Left kidney (tissue), 8 donors: ENCODE measurements at places on chromosomes 12 and 14.
A peak's percentile ranks its signal among the peaks of the same experiment; 100 is the strongest.

GRCh38 chr12:3380200-3381043 lies 110.6 kb upstream of the PRMT8 start:
- no peak for DNase-seq

DNA sequence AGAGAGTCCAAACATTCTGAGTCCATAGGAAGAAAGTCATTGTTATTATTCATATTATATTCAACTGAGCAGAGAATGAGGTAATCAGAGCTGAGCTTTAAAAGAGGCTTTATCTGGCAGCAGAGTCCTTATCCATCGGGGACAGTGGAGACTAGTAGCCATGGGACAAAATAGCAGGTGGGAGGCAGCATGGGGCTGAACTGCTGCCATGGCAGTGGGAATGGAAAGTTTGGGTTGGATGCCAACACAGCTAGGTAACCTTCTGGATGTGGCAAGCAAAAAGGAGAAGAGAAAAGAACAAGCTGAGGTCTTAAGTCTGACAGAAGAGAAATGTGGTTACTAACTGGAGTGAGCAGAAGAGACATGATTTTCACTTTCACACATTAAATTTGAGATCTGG lies 71.0 kb upstream of the CDKN3 start:
- DNase-seq: no peak

DNA sequence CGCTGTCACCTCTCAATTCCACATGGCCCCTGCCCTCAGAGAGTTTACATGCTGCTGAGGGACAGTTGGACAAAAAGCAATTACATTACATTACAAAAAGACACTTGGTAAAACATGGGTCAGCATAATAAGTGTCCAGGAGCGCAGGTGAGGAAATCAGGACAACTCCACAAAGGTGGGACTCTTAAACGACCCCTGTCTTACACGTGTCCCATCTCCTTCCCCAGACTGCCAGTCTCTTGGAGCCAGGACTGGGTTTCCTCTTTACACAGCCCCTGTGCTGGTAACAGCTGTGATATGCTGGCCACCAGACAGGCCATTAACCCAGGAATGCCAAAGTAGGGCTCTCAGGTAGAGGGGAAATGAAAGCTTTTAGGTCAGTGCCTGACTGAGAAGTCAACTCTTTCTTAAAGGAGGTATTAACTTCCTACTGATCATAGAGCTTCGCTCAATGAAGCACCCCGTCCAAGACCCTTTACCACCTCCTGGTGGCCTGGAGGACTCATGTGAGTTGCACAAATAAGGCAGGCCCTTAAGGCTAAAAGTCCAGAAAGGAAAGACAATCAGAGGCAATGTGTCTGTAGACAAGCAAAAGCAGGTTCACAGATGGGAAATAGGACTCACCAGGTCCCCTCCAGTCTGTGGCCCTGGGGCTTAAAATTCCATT lies 55.5 kb downstream of the ANO2 start:
- DNase-seq: no peak

GRCh38 chr12:113222730-113223531 lies 1.7 kb downstream of the TPCN1 start:
- peak; percentile 74 for DNase-seq

DNA sequence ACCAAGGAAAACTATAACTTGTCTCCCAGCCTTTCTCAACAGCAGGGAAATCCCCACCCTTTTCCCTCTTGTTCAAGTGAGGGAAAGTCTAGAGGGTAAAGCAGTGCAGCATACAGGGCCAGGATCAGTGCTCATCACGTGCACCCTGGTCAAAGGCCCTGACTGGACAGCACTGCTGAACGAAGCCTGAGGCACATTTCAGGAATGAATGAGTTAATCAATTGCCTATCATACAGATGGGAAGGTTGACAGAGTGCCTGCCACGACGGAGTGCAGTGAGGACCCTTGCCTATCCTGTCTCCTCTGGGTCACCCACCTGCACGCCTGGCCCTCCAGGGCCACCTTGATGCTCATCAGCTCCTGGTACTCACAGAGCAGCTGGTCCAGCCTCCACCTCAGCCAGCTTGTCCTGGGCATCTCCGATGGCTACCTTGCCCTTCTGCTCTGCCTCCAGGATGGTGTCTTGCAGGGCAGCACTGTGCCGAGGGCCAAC lies 11.7 kb upstream of the KRT73 start:
- DNase-seq: no peak

DNA sequence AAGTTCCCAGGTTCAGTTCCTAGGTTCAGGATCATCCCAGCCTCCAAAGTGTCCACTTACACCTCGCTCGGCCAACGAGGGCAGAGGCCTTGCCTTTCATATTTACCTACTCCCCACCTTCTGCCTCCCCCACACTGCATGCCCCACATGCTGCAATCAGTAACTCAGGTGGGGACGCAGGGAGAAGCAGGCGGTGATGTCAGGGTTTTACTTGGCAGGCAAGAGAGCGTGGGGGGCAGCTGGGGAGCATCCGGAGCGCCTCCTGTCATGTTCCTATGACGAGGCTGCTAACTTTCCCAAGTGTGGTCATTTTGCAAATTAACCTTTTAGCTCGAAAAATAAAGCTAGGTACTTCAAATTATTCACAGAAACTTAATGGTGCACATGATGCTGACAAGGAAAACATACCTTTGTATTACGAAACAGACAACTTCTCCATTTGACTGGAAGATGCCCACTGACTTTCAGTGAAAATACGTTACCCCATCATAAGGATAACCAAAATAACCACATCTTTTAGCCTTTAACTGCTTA lies 53.8 kb downstream of the SETD3 start:
- no peak for DNase-seq

- DNase-seq: no peak
These were observed 20.0 kb downstream of the KLC1 start for GRCh38 chr14:103649001-103649400.

DNA sequence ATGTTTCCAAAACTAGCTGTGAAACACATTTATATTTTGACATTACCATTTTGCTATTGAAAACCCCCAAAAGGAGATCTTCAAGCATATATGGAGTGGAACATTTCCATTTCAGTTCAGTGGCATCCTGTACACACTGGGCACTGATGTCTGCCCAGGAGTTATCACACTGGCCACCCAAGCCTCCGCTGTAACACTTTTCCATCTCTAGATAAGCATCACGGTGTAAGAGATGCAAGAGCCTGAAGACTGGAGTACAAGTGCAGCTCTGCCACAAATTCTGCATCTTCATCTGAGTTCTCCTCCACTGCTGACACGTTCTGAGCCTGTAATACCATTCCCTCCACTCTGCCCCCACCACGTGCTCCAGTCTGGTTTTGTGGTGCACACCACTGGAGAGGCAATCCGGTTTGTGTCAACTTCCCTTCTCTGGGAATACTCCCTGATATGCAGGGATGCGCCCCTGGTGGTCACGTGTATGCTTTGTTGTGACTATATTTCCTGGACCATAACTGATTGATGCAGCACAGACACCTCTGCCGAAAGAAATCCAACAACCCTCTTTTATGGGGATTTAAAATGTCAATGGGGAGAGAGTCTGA lies 12.7 kb downstream of the SPTLC2 start:
- no peak for DNase-seq

DNA sequence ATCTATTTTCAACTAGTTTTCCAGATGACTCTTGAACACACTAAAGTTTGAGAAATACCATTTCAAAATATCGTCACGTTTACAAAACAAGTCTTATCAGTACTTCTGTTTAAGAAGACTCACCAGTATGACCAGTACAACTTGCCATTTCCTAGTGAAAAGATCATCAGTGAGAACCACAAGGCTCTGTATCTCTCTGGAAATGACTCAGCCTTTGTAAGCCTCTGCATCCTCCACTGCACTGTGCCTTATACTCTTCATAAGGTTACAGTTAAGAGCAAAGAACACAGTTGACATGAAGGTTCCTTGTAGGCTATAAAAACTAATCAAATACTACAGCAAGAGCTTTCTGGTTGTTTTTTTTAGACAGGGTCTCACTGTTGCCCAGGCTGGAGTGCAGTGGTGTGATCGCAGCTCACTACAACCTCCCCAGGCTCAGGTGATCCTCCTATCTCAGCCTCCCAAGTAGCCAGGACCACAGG lies 5.7 kb upstream of the VTI1B start:
- DNase-seq: no peak

- no peak for DNase-seq
These were observed 45.3 kb upstream of the PLBD1 start for GRCh38 chr12:14612898-14613445.

- no peak for DNase-seq
These were observed 340.7 kb downstream of the DPF3 start for GRCh38 chr14:72553161-72553560.

DNA sequence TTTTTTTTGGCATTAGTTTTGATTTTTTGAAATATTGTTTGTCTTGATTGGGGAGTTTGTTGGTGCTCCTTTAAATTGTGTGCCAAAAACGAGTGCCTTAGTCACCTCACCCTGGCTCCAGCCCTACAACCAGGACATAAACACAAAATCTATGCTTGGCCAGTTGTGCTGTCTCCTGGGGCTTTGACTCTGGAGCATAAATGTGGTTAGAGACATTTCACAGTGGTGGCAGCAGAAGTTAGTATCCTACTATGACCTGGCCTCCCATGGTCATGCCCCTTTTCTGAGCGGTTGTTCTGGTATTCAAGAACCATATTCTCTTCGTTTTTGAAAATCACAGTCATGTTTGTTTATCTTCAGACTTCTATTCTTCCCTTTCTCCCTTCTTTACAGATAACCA lies 70.7 kb upstream of the PSMA6 start:
- no peak for DNase-seq

GRCh38 chr14:64115401-64115800 lies 178.8 kb downstream of the ESR2 start:
- no peak for DNase-seq

DNA sequence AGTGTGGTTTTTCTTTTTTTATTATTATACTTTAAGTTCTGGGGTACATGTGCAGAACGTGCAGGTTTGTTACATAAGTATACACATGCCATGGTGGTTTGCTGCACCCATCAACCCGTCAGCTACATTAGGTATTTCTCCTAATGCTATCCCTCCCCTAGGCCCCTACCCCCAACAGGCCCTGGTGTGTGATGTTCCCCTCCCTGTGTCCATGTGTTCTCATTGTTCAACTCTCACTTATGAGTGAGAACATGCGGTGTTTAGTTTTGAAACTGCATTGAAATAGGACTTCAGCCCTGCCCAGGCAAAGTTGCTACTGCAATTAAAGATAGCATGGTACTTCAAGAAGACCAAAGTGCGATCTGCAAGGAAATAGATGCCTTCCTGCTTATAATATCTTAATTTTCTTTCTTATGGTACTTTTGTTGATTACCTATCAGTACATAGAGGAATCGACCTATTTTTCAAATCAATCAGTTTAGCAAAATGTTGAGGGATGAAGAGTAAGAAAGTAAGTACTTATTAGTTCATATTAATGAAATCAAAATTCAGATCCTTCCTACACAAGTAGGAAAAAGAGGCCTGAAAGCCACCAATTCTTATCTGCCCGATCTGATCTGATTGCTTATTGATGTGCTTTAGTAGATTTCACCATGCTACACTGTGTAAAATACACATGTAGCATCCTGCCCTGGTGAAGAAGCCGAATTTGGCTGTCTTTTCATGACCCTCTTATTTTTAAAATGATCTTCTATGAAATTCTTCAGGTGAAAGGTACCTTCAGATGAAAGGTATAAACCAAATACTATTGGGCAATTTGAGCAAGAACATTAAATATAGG lies 1.6 kb downstream of the LTA4H start:
- no peak for DNase-seq

DNA sequence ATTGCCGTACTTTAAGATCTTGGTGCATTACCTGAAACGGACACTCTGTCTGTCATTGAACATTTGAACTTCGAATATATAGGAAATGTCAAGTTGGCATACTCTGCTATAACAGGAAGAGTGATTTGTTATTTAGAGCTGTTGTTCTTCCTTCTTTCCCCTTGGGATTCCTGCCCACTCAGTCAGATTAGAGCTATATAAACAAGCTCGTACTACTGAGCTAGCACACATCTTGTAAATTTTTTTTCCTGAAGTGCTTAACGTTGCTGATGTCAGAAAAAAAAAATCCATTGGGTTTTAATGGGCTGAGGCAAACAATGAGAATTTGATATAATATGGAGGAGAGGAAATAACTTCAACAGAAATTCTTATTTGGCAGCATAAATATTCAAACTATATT lies 26.8 kb downstream of the RGS6 start:
- no peak for DNase-seq
